Activated gamma-delta T cell treated with anti-CD3 and anti-CD28 coated beads, Interleukin-2, amount 50 U/mL, for 16 hours (primary cell): ENCODE measurements at places on chromosomes 4 and X.

DNA sequence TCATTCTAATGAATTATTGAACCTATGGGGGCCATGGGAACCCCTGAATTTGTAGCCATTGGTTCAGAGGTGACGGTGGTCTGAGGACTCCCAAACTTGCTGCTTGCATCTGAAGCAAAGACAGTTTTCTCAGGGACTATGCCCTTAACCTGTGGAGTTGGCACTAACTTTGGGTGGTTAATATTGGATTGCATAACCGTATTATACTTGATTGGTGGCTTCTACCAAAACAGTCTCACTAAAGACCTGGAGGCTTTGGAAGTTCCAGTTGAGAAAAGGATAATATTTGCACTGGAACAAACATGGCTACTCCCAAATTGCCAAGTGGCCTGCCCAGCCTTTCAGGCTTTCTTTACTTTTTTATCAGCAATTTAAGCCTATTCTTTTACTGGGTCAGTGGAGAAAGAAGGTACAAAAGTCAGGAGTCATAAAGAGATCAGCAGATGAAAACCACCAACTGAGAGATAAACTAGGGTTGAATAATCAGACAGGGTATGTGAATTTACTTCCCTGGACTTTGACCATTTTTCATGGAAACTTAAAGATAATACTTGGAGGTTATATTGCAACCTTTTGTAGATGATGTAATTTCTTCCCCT is 7.9 kb upstream of the KLHL8 start:
- DNase-seq = no peak

DNA sequence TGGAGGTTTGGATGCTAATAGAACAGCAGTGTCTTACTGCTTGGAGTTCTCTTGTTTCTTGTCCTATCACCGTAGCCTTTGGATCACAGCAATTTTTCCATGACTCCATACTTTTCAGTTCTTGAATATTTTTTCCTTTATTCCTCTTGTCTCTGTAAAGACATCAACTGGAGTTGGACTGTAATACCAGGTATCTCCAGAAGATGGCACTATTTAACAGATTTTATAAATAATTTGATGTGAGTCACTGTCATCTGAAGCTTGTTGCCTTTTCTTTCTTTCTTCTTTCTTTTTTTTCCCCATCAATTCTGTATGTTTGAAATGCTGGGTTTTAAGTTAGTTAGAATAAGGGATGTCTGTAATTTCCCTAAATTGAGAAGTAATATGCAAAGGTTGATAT is 24.1 kb downstream of the HPRT1 start:
- DNase-seq = no peak

DNA sequence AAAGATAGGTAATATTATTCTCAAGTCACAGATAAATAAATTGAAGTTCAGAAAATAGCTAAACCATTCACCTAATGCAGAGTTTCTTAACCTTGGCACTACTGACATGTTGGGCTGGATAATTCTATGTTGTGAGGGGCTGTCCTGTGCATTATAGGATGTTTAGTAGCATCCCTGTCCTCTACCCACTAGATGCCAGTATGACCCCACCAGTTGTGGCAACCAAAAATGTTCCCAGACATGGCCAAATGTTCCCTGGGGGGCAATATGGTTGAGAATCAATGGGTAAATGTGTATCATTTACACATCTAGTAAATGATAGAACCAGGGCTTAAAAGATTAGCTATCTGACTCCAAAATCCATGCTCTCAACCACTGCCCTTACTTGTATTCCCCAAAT is 140.9 kb downstream of the COL4A6 start:
- DNase-seq = no peak

DNA sequence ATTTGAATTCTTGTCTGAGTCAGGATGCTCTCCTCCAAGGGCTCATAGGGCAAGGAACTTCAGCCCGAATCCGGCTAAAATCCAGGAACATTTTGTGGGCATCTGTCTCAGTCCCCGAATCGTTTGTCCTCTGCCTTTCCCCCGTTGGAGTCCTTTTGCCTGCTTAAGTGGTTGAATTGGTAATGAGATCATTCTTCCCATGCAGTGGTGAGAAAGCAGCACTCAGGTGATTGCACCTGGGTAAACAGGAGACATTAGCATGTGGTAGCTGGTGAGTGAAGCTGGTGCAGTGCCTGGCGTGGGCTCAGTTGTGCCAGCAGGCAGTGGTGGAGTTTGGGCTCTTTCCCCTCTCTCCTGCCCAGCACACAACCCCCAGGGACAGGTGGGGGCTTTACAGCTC is 61.9 kb upstream of the MTM1 start:
- DNase-seq = no peak

- no peak for DNase-seq
Observed at GRCh38 chr4:21290562-21290961, 590.3 kb downstream of the PACRGL start.

GRCh38 chrX:47129899-47130358 is 14.6 kb downstream of the NDUFB11 start:
- no peak for DNase-seq

GRCh38 chr4:7943211-7943610 is 3.5 kb upstream of the AFAP1 start:
- no peak for DNase-seq

DNA sequence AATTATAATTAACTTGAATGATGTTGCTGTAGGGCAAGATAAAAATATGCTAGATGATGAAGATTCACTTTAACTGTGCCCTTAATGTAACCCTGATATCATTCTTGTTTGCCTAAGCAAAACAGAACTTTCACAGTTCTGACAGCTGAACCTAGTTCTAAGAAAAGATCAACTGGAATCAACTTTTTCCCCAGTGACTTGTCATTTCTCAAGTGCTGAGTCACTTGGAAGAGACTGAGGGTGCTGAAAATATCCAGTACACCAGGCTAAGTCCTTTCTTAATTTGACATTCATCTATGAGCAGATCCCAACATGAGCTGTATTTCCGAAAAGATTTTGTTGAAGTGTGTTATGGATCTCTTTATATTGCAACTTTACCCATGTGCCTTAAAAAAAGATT is 140.4 kb downstream of the MID1IP1 start:
- DNase-seq = no peak

DNA sequence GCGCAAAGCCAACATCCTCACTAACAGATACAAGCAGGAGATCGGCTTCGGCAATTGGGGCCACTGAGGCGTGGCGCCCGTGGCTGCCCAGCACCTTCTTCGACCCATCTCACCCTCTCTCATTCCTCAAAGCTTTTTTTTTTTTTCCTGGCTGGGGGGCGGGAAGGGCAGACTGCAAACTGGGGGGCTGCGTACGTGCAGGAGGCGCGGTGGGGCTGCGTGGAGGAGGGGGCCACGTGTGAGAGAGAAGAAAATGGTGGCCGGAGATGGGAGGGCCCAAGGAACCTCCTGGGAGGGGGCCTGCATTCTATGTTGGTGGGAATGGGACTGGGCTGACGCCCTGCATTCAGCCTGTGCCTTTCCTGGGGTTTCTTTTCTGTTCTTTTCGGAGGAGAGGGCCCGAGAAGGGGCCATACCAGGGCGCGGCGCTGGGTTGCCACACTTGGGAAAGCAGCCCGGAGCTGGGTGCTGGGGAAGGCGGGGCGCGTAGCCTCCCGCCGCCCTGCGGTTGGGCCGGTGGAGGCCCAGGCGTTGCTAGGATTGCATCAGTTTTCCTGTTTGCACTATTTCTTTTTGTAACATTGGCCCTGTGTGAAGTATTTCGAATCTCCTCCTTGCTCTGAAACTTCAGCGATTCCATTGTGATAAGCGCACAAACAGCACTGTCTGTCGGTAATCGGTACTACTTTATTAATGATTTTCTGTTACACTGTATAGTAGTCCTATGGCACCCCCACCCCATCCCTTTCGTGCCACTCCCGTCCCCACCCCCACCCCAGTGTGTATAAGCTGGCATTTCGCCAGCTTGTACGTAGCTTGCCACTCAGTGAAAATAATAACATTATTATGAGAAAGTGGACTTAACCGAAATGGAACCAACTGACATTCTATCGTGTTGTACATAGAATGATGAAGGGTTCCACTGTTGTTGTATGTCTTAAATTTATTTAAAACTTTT is 4.5 kb downstream of the MID1IP1 start:
- DNase-seq = peak; percentile 22

DNA sequence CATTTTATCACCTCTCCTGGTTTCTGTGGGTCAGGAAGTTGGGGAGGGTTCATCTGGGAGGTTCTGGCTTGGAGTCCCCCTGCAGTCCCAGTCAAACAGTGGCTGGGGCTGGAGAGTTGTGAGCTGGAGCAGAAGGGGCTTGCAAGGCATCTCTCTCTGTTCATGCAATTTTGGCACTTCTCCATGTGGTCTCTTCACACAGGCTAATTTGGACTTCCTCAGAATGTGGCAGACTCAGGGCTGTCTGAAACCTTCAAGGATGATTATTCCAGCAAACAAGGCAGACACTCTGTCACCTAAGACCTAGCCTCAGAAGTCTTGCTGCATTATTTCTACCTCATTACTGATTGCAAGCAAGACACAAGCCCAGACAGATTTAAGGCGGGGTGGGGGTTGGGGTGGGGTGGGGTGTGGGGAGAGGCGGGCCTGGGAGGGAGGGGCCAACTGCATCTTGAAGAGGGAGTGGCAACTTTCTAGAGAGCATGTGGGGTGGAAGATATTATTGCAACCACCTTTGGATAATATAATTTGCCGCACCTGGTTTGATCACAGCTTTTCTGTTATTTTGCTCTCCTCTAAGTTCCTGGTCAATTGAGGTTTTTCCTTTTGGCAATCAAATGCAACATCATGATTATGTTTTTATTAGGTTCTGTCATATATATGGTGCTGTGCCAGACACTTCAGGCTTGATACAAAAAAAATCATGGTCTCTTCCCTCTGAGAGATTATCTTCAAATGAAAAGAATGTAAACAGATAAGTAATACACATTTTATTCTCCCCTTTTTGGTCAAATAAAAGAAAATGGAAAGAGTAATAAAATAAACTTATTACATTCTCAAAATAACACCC is 799.5 kb downstream of the RPA4 start:
- DNase-seq = no peak

GRCh38 chrX:119337201-119337600 is 61.9 kb upstream of the SLC25A43 start:
- DNase-seq = no peak

DNA sequence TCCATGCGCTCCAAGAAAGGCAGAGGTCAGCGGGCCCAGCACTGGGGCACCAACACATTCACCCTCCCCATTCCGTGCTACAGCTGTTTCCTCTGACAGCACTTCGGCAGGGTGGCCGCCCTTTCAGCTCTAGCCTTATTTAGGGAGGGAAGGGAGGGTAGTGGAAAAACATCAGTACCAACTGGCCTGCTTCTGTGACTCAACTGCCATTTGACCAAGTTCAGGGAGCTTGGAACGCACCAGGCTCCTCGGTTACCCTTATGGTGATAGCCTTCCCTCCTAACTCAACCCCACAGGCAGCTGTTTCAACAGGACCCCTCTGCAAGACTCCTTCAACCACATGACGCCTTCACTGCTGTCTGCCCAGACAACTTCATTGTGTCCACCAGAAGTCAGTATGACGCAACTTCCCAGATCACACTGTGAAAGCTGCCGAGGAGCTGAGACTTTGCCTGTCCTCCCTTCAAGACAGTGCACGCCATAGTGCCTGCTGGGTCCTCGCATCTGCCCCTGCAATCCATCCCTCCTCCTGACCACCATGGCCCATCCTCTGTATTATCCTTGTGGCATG is 132.2 kb downstream of the AFAP1 start:
- no peak for DNase-seq

GRCh38 chrX:112164420-112164819 is 81.8 kb upstream of the TRPC5 start:
- no peak for DNase-seq

DNA sequence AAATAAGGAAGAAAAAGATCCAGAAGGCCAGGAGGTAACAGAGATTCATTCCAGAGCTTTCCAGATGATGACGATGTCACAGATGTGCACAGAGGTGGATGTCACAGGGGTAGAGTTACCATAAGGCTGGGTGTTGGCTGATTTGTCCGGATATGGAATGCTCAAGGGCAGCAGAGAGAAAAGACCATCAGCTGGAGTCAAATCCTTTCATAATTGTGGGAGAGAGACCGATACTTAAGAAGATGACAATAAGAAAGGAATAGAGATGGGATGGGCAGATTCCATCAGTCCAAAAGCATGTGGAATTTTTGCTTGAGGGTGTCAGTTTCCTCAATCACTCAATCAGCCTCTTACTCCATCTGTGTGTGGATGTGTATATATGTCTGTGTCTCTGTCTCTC is 150.4 kb downstream of the CENPC start:
- no peak for DNase-seq

DNA sequence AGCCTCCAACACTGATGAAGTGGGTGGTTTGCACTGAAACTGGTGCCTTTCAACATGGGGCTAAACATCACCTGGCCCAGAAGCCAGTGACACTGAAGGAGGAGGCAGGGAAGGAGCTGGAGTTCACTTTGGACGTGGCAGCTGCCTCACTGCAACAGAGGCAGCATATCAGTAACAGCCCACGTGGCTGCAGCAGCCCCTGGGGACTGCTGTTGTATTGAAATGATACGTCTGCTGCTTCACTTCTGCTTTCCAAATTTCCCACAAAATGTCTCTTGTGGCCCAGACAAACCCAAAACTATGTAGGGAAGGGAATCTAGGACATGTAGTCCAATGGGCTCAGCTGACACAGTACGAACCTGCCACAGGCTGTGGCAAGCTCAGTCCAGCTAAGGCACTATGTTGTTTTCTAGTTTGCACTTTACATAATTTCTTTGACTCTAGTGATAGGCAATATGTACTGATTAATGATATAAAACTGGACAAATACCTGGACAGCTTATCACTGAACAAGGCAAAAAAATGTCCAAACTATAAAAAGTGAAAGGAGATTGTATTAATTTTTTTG is 84.7 kb upstream of the RAPGEF2 start:
- no peak for DNase-seq

- no peak for DNase-seq
Observed at GRCh38 chr4:81746071-81746470, 274.4 kb upstream of the RASGEF1B start.

DNA sequence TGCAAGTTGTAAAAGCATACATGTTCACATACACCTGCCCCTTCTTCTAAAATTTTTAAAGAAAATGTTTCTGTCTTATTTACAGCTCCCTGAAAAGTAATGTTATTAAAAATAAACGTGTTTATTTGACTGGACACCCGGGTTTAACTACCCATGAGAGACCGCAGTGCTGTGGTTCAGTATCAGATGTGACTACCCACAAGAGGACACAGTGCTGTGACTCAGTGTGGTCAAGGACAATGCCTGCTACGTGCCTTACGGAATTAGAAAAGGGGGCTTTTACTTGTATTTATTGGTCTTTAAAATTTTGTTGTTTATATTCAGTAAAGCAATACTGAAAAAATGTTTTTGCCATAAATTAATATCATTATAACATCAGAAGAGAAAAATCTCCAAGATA is 641.4 kb downstream of the TRIML1 start:
- no peak for DNase-seq

DNA sequence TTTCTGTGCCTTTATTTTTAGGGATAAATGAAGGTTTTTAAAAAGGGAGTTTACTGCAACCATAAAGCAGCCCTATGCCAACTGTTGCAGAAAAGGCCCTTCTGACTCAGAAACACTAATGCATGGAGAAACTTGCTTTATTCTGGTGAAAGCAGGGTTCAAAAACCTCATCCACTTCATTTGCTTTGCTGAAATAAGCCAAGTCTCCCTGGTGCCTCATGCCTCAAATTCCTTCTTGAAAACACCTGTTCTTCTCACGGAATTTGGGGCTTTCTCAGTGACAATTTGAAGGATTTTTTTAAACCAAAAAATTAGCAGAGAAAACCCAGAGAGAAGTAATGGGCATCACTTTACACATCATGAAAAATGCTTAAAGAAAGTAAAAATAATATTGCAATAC is 349.0 kb downstream of the PCDH7 start:
- no peak for DNase-seq

GRCh38 chrX:53265771-53266574 is 15.4 kb downstream of the IQSEC2 start:
- no peak for DNase-seq
